ENCODE measurements at places on chromosomes 7 and 10.
A peak's percentile ranks its signal among the peaks of the same experiment; 100 is the strongest.

DNA sequence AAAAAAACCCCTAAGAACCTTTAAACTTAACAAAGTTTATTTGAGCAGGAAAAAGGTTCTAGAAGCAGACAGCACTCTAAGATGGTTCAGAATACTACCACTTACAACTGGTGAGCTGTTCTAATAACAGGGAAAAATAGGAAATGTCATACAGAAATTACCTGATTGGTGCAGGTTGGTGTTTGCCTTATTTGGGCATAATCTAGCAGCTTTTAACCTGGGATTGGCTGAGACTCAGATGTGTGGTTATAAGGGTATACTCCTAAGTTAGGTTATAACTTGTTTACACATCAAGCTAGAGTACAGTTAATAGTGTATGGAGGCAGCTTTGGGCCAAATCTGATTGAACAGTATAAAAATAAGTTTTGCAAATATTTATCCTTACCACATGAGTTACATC, 59.8 kb downstream of the MAPK8 start:
- no peak for DNase-seq

GRCh38 chr7:125059861-125060456, 130.3 kb upstream of the POT1 start:
- DNase-seq = no peak

GRCh38 chr10:127012769-127013152, 107.5 kb downstream of the DOCK1 start:
- no peak for DNase-seq

DNA sequence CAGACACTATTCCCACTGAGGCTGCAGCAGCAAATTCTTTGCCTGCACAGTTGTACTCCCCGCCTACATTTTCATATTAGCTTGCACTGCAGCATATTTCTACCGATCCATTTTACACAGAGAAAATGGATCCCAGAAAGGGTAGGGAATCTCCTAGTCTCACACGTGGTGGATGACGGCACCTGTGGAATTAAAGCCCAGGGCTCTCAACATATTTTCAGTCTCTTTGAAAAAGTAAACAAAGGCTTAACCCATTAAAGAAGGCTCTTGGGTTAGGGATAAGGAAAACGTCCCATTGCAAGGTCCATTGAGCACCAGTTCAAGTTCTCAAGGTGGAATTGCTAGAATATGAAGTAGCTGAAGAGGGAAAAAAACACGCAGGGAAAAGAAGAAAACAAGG, 49.4 kb upstream of the FOXI2 start:
- no peak for DNase-seq

DNA sequence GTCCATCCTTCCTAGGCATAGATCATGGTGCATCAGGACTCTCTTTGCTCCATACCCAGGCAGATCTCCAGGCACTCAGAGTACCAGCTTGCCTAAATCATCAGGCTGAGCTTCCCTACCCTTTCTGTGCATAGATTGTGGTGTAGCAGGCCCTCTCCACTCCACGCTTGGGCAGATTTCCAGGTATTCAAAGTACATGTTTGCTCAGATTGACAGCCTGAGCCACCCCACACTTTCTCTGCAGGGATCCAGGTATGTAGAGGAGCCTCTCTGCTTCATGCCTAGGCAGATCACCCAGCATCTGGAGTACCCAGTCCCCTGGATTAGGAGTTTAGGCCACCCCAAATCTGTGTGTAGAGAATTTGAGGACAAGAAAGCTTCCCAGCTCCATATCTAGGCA, 957.4 kb upstream of the LRRTM3 start:
- DNase-seq = no peak

- no peak for DNase-seq
Measured at GRCh38 chr7:128042012-128042411, 10.8 kb upstream of the LRRC4 start.

DNA sequence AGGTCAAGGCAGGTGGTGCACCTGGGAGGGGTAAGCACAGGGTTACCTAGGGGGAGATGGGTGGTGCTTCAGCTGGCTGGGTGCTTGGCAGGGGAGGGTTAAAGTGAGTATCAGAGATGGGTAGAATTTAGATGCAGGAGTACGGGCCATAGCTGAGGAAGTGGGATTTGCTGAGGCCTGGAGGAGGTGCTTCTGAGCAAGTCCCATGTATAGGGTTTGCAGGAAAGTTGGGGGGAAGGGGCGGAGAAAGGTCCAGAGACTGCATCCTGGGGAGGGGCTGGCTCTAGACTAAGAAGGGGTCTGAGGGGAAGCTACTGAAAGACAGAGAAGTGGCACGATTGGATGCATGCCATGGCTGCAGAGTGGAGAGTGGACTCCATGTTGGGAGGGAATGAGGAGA, 281.6 kb upstream of the ZNF32 start:
- no peak for DNase-seq

- DNase-seq = peak; percentile 8
Measured at GRCh38 chr7:40133561-40134427, 628 bp downstream of the MPLKIP start.

DNA sequence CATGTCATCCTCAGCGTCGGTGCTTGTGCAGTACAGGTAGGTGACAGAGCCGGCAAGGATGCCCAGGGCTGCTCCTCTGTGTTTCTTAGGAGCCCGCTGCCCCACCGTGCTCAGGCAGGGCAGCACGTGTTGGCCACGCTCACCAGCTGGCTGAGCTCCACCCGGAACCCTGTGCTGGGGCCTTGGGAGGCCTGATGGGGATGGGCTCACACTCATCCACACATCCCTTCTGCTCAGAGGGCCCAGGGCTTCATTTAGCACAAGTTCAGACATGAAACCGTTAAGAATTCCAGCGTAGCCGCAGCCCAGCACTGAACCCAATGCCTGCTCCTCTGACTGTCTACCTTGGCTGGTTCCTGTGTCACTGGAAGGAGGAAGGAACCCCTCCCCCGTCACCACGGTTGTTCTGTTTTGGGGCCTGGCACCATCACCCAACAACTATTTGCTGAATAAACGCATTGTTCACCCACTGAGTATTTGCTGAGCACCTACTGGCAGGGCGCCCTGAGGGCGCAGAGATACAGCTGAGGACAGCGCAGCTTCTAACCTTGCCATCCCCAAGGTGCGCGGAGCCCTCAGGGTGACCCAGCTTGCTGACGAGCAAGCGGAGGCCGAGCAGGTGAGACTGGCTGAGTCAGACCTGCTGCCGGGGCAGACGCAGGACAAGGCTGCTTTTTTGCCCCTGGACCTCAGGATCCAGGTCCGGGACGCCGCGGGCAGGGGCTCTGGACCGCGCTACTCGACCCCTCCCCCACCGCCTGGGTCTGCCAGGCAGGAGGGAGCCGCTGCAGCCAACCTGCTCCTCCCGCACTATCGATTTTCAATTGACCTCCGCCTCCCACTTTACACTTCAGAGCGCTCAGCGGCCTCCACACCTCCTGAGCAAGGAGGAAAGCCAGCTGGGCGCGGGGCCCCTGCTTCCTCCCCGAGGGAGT, 50.6 kb upstream of the RET start:
- peak; percentile 4 for DNase-seq

GRCh38 chr10:61765176-61766087, 102.7 kb downstream of the CABCOCO1 start:
- no peak for DNase-seq

DNA sequence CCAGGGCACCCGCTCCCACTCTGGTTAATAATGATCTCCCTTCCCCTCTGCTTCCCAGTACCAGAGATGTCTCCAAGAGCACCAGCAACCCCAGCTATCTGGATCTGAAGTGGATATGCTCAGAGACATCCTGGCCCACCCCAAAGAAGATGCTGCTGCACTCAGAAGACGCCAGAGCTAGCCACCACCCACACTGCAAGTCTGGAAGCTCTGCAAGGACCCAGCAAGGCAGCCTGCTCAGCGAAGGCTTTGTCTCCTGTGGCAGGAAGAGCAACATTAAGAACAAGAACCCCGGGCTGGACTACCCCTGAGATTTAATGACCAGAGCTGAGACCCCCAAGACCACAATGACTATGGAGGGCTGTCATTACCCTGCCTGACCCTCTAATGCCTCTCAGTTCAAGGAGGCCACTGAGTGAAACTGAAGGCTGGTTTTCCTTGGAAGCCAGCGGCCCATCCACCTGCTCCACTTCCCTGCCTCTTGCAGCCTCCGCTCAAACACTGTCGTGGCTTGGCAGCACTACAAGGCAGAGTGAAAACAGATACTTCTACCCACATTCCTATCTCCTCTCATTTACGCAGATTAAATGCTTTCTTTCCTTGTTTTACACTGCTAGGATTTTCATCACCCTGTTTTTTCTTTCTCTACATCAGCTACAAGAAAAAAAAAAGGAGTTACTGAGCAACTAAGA, 202.2 kb downstream of the SNX10 start:
- no peak for DNase-seq

DNA sequence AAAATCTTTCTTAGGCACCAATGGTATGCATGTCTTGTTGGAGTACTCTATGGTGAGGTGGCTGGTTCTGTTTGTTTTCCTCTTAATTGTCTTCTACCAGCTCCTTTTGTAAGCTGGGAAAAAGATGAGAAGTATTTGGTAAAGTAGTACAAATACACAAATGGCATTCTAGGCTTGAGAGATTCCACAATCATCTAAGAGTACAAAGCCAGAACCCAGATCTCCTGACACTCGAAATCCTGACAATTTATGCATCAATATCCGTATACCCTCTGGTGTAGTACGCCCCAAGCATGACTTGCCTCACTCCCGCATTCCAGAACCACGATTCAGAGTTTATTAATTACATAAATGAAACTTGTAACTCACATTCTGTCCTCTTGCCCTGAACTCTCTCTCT, 43.5 kb downstream of the CDCA7L start:
- peak; percentile 62 for DNase-seq

- no peak for DNase-seq
Measured at GRCh38 chr7:127566242-127566641, 19.2 kb downstream of the GCC1 start.

DNA sequence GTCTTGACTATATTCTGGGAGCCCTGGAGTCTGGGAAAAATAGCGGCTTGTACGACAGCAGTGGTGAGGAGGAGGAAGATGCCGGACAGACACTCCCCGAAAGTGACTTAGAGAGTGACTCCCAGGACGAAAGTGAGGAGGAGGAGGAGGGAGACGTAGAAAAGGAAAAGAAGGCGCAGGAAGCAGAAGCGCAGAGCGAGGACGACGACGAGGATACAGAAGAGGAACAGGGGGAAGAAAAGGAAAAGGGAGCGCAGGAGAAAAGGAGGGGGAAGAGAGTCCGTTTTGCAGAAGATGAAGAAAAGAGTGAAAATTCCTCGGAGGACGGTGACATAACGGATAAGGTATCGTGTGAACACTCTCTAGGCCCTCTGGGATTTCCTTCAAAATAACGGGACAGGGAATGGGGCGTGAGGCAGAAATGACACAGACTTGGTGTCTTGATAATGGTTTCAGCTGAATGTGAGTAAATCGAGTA, 908 bp downstream of the NOM1 start:
- peak; percentile 21 for DNase-seq

DNA sequence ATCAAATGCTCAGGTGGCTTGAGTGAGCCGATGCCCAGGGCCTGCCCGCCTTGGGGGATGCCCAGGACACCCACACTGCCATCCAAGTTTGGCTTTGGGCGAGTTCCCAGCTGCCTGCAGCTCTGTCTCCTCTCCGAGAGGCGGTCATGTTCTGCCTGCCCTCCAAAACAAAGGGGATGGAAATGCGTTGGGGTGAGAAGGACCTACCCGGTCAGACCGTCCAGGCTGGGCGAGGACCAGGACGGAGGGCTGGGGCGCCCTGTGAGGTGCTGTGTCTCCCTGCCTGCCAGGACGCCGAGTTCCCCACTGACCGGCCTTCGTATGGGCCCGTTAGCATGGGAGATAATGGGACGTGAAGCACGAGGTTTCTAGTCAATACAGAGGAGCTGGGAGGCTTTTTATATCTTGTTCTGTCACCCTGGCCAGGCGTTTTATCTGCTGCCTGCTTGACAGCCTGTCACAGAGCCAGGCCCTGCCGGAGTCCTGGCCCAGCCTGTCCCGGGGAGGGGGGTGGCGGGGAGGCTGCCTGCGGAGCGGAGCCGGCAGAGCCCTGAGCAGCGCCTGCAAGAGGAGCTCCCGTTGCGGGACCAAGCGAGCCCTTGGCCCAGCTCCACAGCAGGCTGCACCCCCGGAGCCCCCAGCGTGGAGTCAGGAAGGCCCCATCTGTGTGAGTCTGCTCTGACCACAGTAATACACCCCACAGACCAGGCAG, 22.0 kb upstream of the ELFN1 start:
- no peak for DNase-seq

GRCh38 chr7:154096-154799, 38.1 kb upstream of the FAM20C start:
- DNase-seq = no peak

- DNase-seq = no peak
Measured at GRCh38 chr7:26429168-26429567, 137.5 kb downstream of the SNX10 start.

- DNase-seq = no peak
Measured at GRCh38 chr7:69630292-69630691, 32.0 kb downstream of the AUTS2 start.

DNA sequence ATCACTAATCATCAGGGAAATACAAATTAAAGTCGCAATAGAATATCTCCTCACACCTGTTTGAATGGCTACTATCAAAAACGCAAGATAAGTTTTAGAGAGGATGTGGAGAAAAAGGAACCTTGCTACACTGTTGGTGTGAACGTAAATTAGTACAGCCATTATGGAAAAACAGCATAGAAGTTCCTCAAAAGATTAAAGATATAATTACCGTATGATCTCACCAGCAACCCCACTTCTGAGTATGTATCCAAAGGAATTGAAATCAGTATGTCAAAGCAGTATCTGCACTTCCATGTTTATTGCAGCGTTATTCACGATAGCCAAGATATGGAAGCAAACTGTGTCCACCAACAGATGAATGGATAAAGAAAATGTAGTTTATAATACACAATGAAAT, 164.4 kb downstream of the ZNF365 start:
- DNase-seq = no peak

- DNase-seq = peak; percentile 49
Measured at GRCh38 chr7:19491821-19492452, 216.9 kb downstream of the POLR1F start.

- no peak for DNase-seq
Measured at GRCh38 chr7:74725840-74726239, 48.0 kb upstream of the NCF1 start.

GRCh38 chr10:100334762-100335161, 4.7 kb upstream of the PKD2L1 start:
- DNase-seq = no peak

DNA sequence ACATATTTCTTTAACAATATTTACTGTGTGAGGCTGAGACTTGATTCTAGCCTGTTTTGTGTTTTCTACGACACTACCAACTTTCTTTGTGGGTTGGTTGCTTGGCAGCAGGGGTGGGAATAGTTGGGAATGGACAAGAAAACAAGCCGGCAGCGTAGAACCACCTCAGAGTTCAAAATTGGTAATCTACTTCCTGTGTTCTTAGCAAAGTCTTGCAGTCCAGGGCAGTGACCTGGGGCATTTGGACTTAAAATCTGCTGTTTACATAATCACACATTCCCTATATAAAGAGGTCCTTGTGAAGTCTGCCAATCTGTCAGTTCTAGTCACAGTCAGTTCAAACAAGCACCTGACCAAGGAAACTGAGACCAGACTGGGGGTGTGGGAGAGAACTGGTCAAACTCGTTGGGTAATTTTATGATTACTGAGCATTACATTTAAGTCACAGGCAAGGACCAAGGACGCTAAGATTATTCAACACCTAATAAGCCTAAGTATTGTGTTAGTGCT, 167.9 kb downstream of the CPEB3 start:
- DNase-seq = no peak

- peak; percentile 39 for DNase-seq
Measured at GRCh38 chr7:1040790-1041189, 3.6 kb upstream of the GPR146 start.

- no peak for DNase-seq
Measured at GRCh38 chr10:91796331-91797047, 1.7 kb upstream of the TNKS2 start.

GRCh38 chr7:91346426-91346825, 82.2 kb downstream of the FZD1 start:
- DNase-seq = no peak

GRCh38 chr10:12843296-12843945, 158.1 kb downstream of the CCDC3 start:
- DNase-seq = no peak

All from HFFc6 (cell line).